ENCODE measurements at places on chromosomes 2 and 18. TPM values are rescaled to one million over a fixed set of nuclear protein-coding genes. Genes with fewer than 3 reads are reported as not detected.

DNA sequence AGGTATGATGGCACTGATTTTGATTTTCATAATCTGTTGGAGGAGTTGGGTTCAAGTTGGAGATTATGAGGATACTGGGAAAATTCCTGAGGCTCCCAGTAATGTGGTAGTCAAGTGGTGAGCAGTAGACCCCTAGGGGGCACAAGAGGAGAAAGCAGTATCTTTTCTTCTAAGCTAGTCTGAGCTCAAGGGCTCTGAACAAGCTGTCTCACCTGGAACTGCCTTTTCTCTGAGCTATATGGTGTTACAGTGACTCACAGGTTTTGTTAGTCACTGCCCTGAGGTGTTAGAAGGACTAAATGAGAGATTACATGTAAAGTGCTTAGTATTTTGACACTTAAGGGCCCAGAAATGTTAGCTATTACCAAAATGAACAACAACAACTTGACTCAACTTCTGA lies 42.2 kb downstream of the CD302 start:
- H3K4me1 ChIP-seq: peaks cover 5% of the 10 kb centered on the region
- H3K36me3 ChIP-seq: peaks cover 52% of the 10 kb centered on the region
- DNase-seq: no peak
- H3K27me3 ChIP-seq: no peaks in the 10 kb centered on the region
- no peak overlapping the region for H3K4me3 ChIP-seq
- H3K27ac ChIP-seq: no peak overlapping the region

Gene SLC9A4
- total RNA-seq: 0.08 TPM

DNA sequence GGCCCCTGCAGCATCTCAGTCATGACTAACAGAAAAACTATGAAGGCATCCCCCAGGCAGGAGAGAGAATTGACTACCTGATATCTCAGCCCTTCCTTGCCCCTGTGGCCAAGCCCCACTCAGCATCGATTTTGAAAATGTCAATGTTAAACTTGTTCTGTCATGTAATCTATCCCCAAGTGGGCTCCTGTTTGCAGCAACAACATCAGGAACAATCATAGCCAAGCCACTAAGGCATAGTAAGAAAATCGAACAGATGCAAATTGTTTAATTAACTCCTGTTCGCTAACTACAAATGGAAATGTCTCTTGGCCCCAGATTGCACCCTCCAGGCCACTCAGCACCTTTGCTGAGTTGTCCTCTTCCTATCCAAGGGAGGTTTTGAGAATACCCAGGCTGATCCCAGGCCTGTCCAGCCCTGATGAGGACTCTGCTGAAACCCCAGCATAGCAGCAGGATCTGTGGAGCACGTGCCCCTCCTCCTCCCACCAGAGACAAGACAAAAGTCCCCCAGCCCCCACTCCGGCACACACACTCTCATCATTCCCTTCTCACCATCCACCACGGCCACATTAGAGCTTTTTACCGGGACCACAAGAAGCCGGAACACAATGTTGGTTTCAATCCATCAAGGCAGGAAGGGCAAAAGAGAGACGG lies 150.1 kb downstream of the TNS1 start:
- H3K36me3 ChIP-seq: no peaks in the 10 kb centered on the region
- no peaks in the 10 kb centered on the region for H3K27me3 ChIP-seq
- no peaks in the 10 kb centered on the region for H3K4me1 ChIP-seq
- H3K27ac ChIP-seq: no peak overlapping the region
- DNase-seq: no peak

Gene DCTN1
- total RNA-seq: 115 TPM

DNA sequence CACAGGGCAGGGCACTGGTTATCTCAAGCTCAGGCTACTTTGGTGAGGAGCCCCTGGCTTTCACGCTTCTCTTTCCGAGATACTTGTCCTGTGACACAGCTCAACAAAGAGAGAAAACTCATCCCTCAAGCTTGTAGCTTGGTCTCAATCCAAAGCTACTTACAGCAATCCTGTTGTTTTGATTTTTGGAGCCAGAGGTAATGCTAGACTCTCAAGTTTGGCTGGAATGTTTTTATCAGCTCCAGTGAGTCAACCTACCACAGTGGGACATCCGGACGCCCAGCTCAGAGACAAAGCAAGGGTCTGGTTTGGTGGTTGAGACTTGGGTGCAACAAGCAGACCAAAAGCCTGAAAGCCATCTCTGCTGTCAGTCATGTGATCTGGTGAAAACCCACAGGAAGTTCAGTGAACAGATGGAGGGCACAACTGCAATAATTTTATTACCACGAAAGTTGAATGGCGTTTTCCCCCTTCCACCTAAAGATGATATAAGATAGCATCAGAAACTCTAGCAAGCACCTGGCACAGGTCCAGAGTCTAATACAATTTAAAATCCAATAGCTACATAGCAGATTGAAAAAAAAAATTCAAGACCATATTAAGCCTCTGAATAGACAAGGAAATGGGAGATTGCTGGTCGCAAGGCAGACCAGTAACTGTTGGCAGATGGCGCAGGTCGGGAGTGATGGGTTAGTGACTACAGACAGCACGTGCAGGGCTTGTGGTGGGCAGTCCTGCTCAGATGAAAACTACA lies 102.3 kb upstream of the SMAD7 start:
- peaks cover 23% of the 10 kb centered on the region for H3K36me3 ChIP-seq
- peak; percentile 74 for DNase-seq
- peak overlapping the region; percentile 64 for H3K27ac ChIP-seq
- peaks cover 62% of the 10 kb centered on the region for H3K4me1 ChIP-seq
- peak overlapping the region; percentile 37 for H3K4me3 ChIP-seq

Gene KIF5C
- 4.4 TPM for total RNA-seq

GRCh38 chr2:50419778-50420177 lies 612.2 kb downstream of the NRXN1 start:
- no peak overlapping the region for H3K27ac ChIP-seq
- no peaks in the 10 kb centered on the region for H3K27me3 ChIP-seq
- H3K36me3 ChIP-seq: no peaks in the 10 kb centered on the region
- no peaks in the 10 kb centered on the region for H3K4me1 ChIP-seq
- no peak overlapping the region for H3K4me3 ChIP-seq

Gene ADD2
- 14.2 TPM for total RNA-seq

DNA sequence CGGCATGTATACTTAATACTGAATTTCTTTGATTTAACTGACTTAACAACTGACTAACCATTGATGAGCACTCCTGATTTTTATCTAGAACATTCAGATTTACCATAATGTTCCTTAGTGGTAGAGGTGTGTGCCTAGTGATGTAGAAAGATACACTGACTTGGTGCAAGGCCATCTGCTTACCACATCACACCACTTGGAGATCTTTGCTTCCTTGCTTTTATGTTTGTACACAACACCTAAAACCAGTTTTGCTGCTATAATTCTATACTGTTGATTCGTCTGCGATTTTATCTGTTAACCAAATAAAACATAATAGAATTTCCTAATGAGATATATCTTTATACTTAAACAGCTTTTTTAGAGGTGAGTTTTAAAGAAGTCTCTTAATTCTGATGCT lies 3.9 kb upstream of the FARP2 start:
- H3K4me3 ChIP-seq: no peak overlapping the region
- peaks cover 9% of the 10 kb centered on the region for H3K4me1 ChIP-seq
- H3K27me3 ChIP-seq: no peaks in the 10 kb centered on the region

DNA sequence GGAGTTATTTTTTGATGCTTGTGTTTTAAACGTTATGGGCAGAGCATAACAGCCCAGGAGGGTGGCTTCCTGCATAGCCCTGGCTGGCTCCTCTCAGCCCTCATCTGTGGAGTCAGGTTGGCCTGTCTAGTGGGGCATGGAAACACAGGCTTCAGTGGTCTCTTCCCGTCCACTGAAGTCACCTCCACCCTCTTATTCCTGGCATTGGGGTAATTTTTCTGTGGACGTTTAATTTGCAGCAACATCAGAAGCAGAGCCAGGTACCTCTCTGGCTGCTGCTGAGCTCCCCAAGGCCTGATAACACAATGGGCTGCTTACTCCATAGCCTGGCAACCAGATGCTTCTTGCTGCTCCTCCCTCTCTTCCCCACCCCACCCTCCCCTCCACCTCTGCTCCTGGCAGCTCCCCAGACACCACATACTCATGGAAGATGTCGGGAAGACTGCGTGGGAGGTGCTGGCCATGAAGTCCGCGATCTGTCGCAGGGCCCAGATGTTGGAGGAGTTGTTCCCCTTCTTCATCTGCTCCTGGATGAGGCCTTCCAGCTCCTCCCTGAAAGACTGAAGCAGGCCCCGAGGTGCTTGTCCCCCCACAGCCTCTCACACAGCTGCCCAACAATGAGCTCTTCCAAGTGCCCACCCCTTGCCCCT lies 64.0 kb downstream of the ADD2 start:
- no peak overlapping the region for H3K27ac ChIP-seq
- H3K4me1 ChIP-seq: no peaks in the 10 kb centered on the region
- no peaks in the 10 kb centered on the region for H3K27me3 ChIP-seq
- H3K4me3 ChIP-seq: no peak overlapping the region

DNA sequence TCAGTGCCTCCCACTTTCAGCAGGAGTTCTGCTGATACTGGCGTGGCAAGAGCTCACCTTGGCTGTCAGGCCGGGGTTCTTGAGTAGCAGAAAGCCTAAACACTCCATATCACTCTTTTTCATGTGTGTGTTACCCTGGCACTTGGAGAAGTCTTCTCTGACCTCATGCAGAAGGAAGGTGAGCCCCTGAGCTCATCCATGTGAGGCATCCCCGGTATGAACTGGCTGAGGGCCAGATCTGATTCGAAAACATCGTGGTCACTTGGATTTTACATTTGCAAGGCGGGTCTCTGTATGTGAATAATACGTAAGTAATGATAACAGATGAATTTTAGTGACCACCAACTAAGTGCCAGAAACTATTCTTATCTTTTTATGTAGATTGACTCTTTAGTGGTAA lies 93.6 kb downstream of the RAPGEF4 start:
- no peaks in the 10 kb centered on the region for H3K4me1 ChIP-seq
- no peak overlapping the region for H3K27ac ChIP-seq
- no peak overlapping the region for H3K4me3 ChIP-seq
- peaks cover 6% of the 10 kb centered on the region for H3K27me3 ChIP-seq
- H3K36me3 ChIP-seq: no peaks in the 10 kb centered on the region

DNA sequence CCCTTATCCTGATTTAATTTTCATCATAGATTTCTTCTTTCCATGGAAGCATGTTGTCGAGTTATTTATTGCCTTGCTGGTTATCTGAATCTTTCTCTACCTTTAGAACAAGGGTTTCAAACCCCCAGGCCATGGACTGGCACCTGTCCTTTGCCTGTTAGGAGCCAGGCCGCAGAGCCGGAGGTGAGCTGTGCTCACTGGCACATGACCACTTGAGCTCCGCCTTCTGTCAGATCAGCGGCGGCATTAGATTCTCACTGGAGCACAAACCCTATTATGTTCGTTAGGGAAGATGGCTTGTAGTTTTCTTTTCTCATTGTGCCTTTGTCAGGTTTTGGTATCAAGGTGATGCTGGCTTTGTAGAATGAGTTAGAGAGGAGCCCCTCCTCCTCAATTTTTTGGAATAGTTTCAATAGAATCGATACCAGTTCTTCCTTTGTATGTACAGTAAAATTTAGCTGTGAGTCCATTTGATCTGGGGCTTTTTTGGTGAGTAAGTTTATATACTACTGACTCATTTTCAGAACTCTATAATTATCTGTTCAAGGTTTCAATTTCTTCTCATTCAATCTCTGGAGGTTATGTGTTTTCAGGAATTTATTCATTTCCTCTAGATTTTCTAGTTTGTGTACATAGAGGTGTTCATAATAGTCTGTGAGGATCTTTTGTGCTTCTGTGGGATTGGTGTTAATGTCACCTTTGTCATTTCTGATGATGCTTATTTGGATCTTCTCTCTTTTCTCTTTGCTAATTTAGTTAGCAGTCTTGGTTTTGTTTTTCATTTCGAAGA lies 668.0 kb upstream of the FAM98A start:
- no peak overlapping the region for H3K4me3 ChIP-seq
- no peaks in the 10 kb centered on the region for H3K4me1 ChIP-seq
- H3K27ac ChIP-seq: no peak overlapping the region

Gene GNLY
- total RNA-seq: 143 TPM

- no peaks in the 10 kb centered on the region for H3K27me3 ChIP-seq
- H3K27ac ChIP-seq: no peak overlapping the region
- no peaks in the 10 kb centered on the region for H3K4me1 ChIP-seq
- no peak overlapping the region for H3K4me3 ChIP-seq
Measured at GRCh38 chr18:26511339-26512071, 36.8 kb downstream of the KCTD1 start.

- H3K27me3 ChIP-seq: no peaks in the 10 kb centered on the region
- no peak for DNase-seq
- no peak overlapping the region for H3K4me3 ChIP-seq
- H3K36me3 ChIP-seq: peaks cover 3% of the 10 kb centered on the region
Measured at GRCh38 chr18:23380001-23380550, 73.0 kb upstream of the RIOK3 start.

Gene FHOD3
- total RNA-seq: not detected

- H3K27me3 ChIP-seq: peaks cover 17% of the 10 kb centered on the region
- no peak overlapping the region for H3K27ac ChIP-seq
- H3K4me3 ChIP-seq: no peak overlapping the region
- no peak for DNase-seq
- H3K36me3 ChIP-seq: no peaks in the 10 kb centered on the region
Measured at GRCh38 chr18:8899000-8899399, 193.6 kb downstream of the MTCL1 start.

Gene GKN1
- not detected for total RNA-seq

- no peak overlapping the region for H3K4me3 ChIP-seq
- no peak for DNase-seq
- no peak overlapping the region for H3K27ac ChIP-seq
- no peaks in the 10 kb centered on the region for H3K4me1 ChIP-seq
Measured at GRCh38 chr2:150431561-150432311, 55.7 kb downstream of the RND3 start.

- H3K4me3 ChIP-seq: no peak overlapping the region
- peaks cover 13% of the 10 kb centered on the region for H3K4me1 ChIP-seq
- DNase-seq: no peak
- no peaks in the 10 kb centered on the region for H3K36me3 ChIP-seq
- H3K27me3 ChIP-seq: no peaks in the 10 kb centered on the region
Measured at GRCh38 chr18:58397385-58398132, 231.3 kb downstream of the ALPK2 start.

Gene XDH
- not detected for total RNA-seq

Gene SCN7A
- total RNA-seq: not detected

- no peaks in the 10 kb centered on the region for H3K36me3 ChIP-seq
- no peak overlapping the region for H3K27ac ChIP-seq
- no peak for DNase-seq
- H3K27me3 ChIP-seq: peaks cover 27% of the 10 kb centered on the region
- no peaks in the 10 kb centered on the region for H3K4me1 ChIP-seq
- no peak overlapping the region for H3K4me3 ChIP-seq
Measured at GRCh38 chr18:49550621-49551339, 11.1 kb upstream of the LIPG start.

Gene PAX8
- 0.55 TPM for total RNA-seq

DNA sequence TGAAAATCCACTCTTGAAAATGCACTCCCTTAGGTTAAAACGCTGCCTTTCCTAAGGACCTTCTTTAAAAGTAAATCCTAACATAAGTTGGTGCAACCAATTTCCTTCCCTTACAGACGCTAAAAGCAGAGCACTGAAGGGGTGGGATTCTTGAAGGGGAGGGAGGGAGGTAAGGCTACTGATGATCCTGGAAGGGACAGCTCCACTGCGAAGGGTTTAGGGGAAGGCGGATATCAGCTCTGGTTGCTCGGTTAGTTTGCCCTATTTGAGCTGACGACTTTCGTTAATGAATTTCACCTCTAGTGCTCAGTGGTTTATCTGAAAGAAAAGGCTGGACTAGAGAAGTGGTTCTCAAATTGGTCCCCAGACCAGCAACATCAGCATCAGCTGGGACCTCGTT lies 49.7 kb upstream of the SIGLEC15 start:
- peaks cover 26% of the 10 kb centered on the region for H3K4me1 ChIP-seq
- peak overlapping the region; percentile 73 for H3K4me3 ChIP-seq
- no peak for DNase-seq
- peaks cover 7% of the 10 kb centered on the region for H3K36me3 ChIP-seq

Gene ADRA2B
- total RNA-seq: 0.08 TPM

All from activated CD8-positive, alpha-beta T cell treated with anti-CD3 and anti-CD28 coated beads, Interleukin-2, amount 10 ng/mL, durations not matched to agents 7 days and 5 days (primary cell).